ENCODE measurements at places on chromosomes 7 and 10.

DNA sequence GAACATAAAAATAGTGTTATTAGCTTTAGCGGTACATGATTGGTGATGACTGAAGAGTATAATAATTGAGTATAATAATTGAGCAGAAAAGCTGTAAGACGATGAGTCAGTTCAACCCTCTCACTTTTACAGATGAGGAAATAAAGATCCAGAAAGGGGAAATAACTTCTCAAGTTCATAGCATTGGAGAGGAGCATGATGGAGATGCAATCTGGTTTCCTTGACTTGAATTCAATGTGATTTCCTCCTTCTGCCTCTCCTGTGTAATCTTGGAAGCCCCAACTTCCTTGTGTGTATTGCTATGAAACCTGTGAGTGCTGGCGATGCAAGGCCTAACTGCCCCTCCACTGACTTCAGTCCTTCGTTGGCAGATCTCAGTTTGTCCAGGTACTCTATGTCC lies 265.1 kb downstream of the LRMDA start:
- DNase-seq: no peak

DNA sequence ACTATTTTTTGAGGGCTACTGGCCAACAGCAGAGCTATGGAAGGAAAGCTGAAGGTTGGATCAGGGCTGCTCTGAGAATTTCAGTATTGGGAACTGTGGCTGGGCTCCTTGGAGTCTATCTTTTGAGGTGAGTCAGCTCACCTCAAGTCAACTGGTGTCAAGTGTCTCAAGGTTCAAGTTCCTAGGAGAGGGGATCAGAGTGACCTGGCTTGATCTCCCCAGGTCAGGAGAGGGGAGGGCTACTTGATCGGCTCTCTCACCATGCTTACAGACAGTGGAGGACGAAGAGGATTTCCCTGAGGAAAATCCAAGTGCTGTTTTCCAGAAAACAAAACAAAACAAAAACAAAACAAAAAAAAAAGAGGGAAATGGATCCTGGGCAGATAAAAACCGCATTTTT lies 132.8 kb downstream of the CACNB2 start:
- DNase-seq: no peak

DNA sequence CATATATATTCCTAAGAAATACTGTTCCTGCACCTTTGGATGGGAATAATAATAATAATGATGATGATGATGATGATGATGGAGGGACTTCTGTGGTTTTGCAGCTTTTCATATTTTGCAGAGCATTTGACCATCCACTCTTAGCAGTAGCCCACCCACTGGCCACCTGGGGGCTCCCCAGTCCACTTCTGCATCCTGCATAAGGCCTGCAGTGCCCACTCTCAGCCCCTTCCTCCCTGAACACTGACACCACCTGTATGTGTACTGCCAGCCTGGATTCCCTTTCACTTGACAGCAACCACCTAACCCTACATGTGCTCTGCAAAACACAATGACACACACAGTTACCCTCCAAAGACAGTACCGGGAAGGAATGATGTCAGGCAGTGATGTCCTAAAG lies 131.4 kb downstream of the ADAM12 start:
- no peak for DNase-seq

DNA sequence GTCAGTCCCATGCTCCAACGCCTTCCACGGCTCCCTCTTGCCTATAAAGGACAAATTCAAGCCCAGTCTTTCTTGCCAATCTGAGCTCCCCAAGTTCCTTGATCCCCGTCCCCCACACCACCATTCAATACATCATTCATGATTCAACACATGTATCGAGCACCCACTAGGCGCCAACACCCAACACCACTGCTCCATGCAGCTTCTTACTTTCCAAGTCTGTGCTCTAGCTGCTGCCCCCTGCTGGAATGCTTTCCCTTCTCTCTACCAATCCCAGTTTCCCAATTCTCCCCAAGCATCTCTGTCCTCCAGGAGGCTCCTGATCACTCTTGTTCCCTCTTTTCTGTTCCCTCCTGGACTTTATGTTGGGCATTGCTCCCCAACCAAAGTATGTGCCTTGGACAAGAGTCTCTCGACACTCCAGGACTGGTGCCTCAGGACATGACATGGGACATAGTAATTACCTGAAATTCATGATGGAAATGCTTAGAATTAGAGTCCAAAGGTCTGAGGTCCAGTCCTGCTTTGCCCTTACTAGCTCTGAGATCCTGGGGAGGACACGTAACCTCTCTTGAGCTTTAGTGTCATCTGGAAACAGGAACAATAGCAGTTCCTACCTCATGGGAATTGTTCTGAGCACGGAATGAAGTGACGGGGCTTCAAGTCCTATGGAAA lies 172.7 kb downstream of the NEURL1 start:
- DNase-seq: no peak

- no peak for DNase-seq
These were observed 98.6 kb upstream of the KCTD7 start for GRCh38 chr7:66529883-66530610.

DNA sequence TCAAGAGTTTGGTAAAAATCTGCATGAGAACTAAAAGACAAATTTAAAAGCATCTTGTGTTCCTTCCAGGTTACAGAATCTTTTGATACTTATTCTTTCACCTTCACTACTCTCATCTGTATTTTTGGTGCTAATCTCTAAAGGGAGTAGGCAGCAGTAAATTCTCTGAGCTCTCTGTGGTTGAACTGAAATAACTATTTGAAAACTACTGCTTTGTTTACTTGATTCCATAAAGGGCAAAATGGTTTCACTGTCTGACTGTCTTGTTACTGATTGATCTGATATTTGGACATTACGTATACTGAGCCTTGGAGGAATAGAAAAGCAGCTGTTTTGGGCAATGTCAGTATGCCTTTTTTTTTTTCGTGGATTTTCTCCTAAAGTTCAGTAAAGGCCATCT lies 103.3 kb downstream of the CHRM2 start:
- DNase-seq: no peak

DNA sequence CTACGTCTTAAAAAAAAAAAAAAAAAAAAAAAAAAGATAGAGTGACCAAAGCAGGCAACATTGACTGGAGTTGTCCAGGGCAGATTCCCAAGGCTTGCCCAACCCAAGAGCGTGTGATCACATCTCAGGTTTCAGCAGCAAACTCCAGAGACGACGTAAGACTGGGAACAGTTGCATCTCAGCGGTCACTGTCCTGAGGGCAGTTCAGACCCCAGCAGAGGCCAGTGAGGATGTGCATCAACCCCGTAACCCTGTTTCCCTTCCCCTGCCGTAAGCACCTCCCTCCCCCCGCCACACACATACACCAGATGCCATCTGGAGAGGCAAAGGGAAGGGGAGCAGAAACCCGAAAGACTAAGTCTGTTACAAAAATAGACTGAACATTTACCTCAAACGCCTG lies 19.3 kb upstream of the TOMM7 start:
- no peak for DNase-seq

GRCh38 chr7:16619979-16620408 lies 25.6 kb downstream of the ANKMY2 start:
- no peak for DNase-seq

- DNase-seq: no peak
These were observed 14.5 kb upstream of the DNAAF5 start for GRCh38 chr7:711922-712380.

DNA sequence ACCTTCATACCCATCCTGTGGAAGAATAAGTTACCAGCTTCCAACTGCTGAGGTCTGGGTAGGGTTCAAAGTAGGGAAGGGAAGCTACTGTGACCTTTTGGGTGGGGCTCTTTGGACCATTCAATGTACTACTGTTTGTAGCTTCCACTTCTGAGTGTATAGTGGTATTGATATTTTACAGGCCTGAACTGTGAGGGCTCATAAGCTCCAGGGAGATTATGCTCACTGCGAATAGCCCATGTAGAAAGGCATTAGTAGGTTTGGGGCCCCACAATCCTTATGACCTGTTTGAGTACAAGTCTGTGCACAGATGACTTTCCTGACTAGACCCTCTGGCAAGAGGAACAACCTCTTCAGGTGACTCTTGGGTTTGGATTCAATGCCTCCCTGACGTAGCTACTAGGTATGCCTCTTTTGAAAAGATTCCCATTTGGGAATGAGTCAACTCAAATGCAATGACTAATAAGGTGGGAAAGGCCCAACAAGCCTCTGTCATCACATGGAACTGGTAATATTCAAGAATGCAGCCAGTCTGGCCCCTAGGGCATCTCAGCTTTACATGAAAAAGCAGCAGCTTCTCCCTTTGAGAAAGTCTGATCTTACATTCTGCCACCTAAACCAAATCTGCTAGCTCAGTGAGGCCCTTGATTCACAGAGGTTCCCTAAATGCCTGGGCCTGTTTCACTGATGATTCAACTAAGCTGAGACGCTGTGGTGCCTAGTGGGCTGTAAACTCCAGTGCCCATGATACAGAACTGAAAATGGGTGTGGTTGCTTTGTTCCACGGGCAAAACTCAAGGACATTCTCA lies 79.8 kb downstream of the ABI1 start:
- no peak for DNase-seq

DNA sequence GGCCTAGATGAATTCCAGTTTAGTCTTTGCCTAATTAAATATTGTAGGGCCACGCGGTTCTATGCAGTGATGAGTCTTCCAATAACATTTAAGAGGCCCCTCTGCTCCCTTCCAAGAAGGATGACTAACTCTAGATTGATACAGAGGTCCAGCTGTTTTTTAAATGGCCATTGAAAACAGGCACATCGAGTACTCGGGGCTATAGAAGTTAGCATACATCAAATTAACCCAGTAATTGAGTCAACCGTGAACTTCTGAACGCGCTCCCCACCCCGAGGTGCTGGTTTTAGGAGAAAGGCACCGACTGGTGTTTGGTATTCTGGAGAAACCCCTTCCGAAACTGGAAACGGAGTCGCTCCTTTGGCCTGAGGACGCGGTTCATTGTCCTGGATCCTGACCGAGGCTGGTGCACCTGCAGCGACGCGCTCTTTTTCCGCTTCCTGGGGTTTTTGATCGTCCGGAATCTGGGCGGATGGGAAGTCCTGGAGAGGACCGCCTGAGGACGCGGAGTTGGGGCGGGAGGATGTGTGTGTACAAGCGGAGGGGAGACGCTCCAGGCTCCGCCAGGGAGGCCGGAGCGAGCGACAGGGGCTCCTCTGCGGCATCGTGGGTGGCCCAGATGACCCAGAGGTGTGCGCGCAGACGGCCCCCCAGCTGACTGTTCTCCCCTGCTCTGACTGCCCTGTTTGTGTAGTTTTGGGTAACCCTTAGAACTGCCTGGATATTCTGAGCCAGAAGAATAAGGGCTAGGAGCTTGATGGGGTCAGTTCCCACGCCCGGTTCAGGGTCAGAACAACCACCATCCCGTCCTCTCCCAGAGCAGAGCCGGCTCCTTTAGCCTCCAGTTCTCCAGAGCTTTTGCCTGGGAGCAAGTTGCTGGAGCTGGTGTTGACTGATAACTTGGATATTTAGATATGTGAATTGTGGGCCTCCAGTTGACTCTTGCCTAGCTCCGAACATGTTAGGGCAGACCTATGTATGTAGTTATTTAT lies 711 bp downstream of the FAM221A start:
- no peak for DNase-seq

GRCh38 chr7:1562116-1562515 lies 6.1 kb upstream of the TMEM184A start:
- no peak for DNase-seq

DNA sequence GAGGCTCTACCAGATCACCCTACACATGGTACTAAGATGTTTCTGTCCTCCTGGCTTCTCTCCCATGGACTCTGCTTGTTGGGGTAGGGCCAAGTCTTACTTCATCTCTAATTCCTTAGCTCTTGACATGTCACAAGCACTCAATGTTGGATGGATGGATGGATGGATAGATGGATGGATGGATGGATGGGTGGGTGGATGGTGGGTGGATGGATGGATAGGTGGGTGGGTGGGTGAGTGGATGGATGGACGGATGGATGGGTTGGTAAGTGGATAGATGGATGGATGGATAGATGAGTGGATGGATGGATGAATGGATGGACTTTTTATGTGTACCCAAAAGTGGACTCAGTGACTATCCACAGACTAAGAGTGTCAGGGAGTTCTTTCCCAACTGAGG lies 28.5 kb downstream of the HSPA12A start:
- DNase-seq: no peak

DNA sequence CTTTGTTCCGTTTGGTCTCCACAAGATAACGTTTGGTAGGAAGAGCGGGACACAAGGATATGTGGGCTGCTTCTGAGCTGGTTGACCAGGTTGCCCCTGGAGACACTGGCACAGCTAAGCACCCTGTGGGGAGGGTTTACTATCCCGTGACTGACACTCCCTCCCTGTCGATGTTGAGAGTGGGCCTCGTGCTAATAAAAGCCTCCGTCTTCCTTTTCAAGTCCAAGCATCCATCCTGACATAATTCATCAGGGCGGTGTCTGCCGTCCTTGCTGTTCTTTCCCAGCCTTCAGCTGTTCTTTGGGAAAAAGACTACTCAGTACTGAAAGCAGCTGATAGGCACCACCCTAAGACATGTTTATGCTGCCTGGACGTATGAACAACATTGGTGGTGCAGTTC lies 49.6 kb downstream of the SHH start:
- DNase-seq: no peak

GRCh38 chr10:124022066-124022465 lies 71.3 kb downstream of the CHST15 start:
- no peak for DNase-seq

GRCh38 chr7:1747004-1747801 lies 77.1 kb downstream of the ELFN1 start:
- DNase-seq: no peak

DNA sequence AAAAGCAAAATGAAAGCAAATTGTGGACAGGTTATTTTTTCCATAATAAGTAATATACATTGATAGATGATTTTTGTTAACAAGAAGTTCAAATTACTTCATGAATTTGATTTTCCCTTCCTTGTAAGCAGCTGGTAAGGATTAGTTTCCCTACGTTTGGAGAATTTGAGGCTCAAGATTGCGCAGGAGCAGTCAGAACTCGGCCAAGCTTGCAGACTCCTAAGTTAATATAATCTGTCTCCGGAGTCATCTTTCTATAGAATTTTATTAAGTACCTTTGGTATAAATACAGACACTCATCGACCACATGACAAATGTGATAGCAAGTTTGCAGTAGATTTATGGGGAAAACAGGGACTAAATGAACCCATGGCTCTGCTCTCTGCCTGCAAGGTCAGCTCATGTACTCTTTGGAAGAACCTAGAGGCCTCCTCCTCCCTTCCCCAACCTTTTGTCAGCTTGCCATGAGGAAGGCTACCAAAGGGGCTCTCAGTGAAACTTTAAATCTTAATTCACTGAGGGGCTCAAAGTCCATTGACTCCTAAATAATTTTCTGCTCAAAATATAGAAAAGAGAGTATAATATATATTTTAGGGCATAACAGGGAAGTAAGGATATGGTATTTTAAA lies 89.2 kb upstream of the CTTNBP2 start:
- no peak for DNase-seq

GRCh38 chr7:45221896-45222604 lies 64.5 kb downstream of the RAMP3 start:
- DNase-seq: no peak

GRCh38 chr7:69906283-69906995 lies 308.2 kb downstream of the AUTS2 start:
- no peak for DNase-seq

- no peak for DNase-seq
These were observed 29.1 kb downstream of the WDR37 start for GRCh38 chr10:1085258-1085657.

GRCh38 chr7:3880228-3880987 lies 579.4 kb downstream of the SDK1 start:
- no peak for DNase-seq
